ENCODE measurements at places on chromosomes 2 and 18. TPM values are rescaled to one million over a fixed set of nuclear protein-coding genes. Genes with fewer than 3 reads are reported as not detected.

- DNase-seq: no peak
Measured at GRCh38 chr18:22309191-22309590, 108.5 kb downstream of the CTAGE1 start.

DNA sequence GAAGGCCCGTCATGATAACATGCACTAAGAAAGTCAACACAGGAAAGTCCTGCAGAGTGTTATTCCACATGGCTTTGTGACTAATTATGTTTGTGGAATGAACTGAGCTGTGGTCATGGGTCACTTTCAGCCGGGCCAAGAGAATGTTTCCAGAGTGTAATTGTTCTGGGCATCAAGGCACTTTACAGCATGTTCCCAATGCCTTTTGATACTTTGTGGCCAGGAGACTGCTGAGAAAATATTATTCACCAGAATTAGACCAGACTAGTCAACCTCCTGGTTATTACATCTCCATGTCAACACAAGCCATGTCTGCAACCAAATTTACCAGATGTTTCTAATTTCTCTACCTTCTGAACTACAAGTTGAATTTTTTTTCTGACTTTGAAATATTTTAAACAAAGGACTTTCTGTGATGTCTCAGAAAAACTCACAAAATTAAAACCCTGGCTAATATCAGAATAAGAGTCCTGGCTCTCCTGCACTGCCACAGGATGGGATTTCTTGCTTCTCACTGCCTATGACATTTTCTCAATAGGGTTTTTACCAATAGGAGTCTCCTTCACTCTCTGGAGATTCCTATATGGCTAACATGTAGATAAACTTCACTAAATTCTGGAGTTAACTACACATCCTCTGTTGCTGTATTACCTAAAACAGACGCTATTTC, 90.6 kb upstream of the WDR75 start:
- DNase-seq: no peak

DNA sequence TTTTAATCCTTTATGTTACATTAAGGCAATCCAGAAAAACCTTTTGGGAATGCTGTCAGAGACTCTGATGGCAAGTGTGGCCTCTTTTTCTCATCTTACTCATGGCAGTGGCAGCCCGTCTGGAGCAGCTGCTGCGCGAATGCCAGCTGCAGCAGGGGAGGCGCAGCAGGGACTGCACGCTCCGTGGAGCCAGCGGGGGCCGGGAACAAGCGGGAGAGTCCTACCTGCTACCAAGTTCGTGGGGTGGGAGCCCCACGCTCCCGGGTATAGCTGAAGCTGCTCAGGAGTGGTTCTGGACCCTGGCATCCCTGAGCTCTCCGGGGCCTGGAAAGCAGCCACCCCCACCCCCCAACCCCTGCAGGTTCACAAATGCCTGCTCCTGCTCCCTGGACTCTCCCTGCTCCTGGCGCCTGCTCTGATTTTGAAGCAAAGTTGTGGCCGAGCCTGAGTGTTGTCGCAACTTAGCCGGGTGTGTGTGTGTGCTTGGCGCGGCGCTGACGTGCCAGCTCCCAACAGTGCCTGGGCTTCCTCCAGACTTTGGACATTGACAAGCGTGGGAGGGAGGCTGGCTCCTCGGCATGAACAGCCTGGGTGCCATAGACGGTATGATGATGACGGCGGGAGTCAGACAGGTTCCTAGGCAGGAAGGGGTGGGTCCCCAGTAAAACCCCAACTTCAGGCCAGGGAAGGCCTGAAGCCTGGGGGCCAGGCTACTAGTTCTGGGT, 21.7 kb downstream of the TMX3 start:
- no peak for DNase-seq

DNA sequence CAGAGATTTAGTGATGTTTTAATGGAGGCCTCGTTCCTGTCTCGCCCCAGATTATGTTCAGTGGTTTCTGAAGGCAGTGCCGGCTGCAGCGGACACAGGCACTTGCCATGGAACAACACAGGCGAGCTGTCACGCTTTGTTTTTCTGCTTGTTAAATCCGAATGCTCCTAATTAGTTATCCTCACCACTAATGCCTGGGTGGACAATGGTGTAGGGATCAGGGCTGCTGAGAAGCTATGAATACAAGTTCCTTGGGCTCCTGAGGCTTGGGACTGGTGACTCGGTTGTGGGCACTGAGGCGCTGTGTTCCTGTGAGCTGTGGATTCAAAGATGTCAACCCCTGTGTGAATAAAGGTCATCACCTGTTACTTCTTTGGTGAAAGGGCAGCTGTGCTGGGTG, 123.5 kb downstream of the PLEKHM3 start:
- DNase-seq: no peak

ASB18 gene
- total RNA-seq: not detected

DNA sequence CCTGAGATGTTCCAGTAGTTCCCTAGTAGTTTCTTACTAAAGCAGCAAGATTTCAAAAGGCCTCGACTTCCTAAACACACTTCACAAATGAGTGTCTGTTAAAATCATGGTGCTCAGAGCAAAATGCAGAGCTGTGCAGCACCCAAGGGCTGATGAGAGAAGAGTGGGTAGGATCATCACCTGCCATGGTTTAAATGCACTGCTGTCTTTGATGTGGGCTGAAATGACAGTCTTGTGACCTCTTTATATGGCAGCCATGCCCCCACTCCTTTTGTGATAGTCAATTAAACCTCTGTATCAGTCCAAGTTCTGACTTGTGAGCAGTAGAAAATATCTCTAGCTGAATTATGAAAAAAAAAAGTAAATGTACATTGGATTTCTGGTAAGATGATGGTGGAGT, 107.1 kb downstream of the TFCP2L1 start:
- no peak for DNase-seq

DNA sequence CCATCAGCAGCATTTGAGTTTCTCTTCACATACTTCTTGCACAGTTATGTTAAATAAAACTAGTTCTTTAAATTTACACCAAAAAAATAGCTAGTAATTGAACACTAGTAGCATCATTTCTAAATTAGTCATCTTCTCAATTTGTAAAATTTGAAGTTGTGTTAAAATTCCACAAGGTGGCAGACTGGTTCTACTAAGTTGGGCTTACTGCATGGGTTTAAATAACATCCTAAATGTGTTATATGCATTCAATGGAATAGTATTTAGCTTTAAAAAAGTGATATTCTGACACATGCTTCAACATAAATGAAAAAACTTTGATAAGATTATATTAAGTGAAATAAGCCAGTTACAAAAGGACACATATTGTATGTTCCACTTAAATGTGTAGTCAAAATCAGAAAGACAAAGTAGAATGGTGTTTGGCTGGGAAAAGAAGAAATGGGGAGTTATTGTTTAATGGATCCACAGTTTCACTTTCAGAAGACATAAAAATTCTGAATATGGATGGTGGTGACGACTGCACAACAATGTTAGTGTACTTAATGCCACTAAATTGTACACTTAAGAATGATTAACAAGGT, 28.7 kb upstream of the RPRD1A start:
- DNase-seq: no peak

DNA sequence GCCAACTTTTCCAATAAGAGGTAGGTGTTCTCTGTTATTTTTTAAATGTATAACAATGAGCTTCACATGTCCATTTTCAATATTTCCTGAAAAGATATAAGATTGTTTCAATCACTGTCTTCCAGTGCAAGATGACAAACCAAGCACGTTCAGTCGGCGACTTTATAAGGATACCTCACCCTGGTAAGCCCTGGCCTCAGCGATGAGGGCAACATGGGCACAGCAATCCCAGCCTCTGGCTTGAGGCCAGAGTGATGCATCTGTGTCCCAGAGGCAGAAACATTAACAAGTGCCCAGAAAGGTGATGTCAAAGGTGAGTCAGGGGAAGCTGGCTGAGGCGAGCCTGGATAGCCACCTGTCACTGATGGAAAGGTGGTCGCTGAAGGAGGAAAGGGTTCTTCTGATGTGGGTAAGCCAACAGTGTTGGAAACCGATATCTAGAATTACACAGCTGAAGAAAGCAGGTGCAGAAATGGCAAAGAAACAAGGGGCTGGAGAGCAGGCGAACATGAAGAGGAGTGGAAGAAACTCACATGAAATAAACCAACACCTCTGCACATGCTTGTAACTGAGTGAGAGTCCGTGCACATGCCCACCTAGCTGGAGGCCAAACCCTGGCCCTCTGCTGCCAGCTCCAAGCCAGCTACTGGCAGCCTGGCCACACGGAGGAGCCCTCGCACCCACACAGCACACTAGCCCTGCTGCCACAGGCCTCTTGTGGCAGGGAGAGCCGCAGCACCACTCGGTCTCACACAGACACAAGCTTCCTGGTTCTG, 65.5 kb downstream of the FBXO15 start:
- DNase-seq: no peak

GRCh38 chr18:79664525-79665125, 15.0 kb upstream of the CTDP1 start:
- no peak for DNase-seq

- no peak for DNase-seq
Measured at GRCh38 chr2:104412384-104412783, 441.5 kb upstream of the POU3F3 start.

GRCh38 chr2:167924556-167924955, 322.8 kb downstream of the STK39 start:
- DNase-seq: peak; percentile 89

- DNase-seq: no peak
Measured at GRCh38 chr18:63479826-63480225, 3.1 kb downstream of the SERPINB5 start.

GRCh38 chr2:42147641-42148274, 21.4 kb upstream of the EML4 start:
- no peak for DNase-seq

SERPINB3 gene
- total RNA-seq: not detected

CFAP53 gene
- total RNA-seq: not detected

IL36B gene
- not detected for total RNA-seq
